ENCODE measurements at places on chromosomes 6 and 20.

DNA sequence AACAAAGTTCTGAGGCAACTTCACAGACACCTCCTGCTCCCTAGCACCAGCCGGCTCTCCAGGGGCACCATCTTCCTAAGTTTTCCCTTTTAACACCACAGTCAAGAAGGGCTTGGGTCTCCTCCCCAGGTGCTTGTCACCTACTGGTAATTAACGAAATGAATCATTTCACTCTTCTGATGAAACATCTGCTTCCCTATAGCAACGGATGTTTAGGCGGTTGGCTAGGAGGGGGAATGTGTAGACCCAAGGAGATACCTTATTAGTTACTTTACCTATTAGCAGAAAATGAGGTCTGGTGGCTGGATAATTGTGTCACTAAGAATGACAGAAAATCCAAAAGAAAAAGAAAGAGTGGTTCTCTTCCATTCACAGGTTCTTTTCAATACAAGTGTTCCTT, 46.3 kb upstream of the FABP7 start:
- no peak for DNase-seq

DNA sequence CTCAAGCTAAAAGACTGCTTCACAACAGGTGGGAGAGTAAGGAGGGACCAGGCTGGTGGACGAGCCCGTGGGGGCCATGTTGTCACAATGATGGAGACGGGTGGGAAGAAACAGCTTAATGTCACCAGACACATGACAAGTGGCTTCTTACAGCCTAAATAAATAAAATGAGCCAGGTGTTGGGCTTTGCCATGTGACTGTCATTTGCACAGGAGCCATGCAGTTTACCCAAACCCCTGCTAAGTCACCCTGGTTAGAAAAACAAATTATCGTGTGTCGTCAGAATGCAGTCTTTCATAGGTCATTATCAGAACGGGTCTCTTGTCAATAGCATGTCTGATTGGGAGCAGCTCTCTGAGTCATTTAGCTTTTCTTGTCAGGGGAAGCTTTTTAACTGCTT, 18.5 kb downstream of the BTBD3 start:
- no peak for DNase-seq

- DNase-seq, result no peak
These were observed 37.8 kb upstream of the SUMO4 start for GRCh38 chr6:149362289-149362688.

DNA sequence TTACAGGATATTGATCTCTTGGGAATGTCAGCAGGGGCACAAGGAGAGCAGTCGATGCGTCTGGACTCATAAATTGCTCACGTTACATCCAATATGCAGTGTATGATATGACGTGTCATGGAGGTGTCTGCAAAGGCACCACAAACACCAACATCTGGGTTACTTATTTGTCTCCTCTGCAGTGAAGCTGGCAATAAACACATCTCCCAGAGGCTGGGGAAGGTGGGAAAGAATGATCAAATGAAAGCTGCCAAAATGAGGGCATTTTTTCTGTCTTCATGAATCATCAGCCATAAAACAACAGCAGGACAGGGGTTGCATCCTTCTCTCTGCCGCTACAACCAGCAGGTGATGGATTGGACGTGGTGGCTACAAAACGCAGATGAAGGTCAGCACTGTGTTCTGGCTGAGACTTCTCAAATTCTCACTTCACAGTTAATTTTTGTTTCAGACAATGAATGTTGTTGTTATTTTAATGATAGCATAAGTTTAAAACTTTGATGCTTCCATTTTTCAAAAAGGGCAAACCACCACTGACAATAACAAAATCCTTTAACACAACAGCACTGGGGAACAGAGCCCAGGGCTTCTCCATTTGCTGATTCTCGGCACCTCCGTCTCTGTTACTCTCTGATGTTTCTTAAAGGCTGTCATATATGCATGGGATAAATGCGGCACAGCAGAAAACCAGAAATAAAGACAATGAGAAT, 47.5 kb downstream of the ERMARD start:
- no peak for DNase-seq

DNA sequence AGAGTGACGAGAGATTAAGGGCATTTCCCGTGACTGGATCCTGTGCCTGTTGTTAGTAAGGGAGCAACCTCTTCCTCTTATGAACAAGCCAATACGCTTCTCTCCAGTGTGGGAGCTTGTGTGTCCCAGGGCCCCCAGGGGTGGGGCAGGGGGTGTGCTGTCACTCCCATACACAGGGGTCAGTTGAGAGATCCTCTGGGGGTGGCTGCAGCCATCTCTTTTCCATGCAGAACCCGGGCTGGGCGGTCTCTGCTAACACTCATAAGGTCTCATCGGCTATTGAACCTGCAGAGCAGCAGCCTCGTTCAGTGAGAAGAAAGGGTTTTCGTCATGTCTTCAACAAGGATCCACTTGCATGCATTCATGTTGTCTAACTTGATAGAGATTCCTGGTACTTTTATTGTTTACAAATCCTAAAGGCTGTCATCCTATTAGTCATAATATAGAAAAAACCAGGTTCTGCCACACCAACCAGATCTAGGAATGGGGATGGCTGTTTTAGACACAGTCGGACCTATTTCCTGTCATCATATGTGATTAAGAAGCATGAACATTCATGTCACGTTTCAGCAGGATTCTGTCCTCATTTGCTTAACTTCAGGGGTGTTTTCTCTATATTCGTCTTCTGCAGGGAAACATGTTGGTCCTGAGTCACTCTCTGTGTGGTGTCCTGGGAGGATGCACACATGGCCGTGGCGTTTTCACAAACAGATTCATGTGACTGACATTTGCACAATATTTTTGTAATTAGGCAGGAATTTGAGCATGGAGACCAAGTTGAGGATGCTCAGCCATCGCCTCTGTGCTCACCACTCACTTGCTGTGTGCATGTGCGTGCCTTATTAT, 13.3 kb upstream of the THBS2 start:
- DNase-seq, result no peak

- no peak for DNase-seq
These were observed 72.6 kb upstream of the ZNF184 start for GRCh38 chr6:27545271-27546046.

DNA sequence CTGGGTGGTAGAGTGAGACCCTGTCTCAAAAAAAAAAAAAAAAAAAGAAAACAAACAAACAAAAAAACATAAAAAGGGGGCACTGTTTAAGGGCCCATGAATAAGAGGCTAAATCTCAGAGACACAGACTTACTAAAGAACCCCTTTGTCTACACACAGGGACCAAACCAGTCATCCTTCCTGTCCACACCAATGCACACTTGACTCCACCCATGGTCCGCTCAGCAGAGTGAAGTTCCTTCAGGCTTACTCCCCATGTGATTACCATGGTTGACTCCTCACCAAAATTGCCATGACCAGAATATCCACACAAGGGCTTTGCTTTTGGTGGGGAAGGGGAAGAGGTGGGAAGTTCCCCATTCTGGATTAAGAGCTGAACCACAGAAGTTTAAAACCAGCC, 19.4 kb upstream of the REPS1 start:
- DNase-seq, result no peak
